Heart left ventricle (tissue), 16 donors: ENCODE measurements at places on chromosomes 12 and 14. TPM values are rescaled to one million over a fixed set of nuclear protein-coding genes. Genes with fewer than 3 reads are reported as not detected.

Gene SIX4
- 1.8 TPM for total RNA-seq

Gene PGF
- total RNA-seq: 8.1 TPM

GRCh38 chr14:91722386-91722785, 9.5 kb downstream of the CATSPERB start:
- no peak for DNase-seq

DNA sequence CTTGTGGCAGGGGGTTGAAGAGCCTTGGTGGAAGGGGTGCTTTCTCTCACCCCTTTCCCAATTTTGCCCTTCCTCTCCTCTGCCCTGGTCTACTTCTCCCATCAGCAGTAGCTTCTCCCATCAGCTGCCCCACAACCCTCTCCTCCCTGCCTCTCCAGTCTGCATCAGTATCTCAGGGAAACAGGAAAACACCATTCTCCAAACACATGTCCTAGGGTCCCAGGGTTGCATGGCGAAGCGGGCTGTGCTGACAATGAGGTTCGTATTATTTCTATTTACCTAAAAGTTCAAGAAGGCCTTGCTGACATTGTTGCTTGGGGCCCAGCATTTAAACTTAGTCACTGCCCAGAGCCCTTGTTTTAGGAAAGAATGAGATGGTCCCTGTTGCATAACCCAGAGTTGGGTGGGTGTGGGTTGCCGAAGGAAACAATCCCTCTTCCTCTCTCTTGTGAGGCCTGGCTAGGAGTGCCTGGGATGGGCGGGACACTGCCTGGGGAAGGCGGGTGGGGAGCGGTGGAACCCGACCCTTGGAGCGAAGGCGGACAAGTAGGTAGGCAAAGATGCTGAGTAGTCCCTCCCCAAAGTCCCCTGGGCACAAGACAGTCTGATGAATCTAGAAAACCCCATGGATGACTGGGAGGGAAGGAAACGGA, 1.3 kb upstream of the IGFBP6 start:
- peak; percentile 81 for DNase-seq

DNA sequence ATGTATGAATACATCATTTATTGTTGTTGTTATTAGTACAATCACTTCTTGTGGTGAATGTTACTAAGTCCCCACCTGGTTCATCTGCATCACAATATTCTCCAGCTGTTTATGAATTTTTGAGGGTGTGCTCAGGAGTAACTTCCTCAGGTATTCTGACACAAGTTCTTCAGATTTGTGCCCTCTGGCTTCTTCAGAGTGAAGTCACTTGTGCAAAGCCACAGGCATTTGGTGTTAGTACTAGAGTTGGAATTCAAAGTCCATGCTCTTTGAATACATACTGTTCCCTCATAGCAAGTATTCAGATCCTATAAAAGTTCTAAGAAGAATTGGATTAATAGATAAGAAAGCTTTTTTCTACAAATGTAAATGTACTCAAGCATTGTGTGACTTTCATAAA, 150.3 kb upstream of the AVPR1A start:
- no peak for DNase-seq

Gene TAS2R31
- total RNA-seq: not detected

DNA sequence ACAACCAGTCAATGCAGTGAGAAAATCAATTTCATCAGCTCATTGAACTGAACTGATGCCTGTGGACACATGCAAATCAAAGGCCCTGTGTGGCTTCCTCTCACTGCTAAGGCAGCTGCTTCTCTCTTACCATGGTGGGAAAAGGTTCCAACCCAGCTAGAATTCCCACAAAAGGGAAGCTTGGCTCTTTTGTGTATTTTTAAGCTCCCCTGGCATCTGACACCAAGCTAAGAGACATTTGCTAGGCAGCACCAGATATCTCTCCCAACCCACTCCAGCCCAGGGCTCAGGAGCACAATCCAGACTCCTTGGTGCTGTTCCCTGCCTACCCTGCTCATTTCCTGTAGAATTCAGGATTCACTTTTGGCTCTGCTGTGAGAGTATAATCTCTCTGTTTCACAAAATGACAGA, 129.6 kb downstream of the GXYLT1 start:
- no peak for DNase-seq

- DNase-seq: no peak
These were observed 50.1 kb upstream of the RERGL start for GRCh38 chr12:18139989-18140596.

DNA sequence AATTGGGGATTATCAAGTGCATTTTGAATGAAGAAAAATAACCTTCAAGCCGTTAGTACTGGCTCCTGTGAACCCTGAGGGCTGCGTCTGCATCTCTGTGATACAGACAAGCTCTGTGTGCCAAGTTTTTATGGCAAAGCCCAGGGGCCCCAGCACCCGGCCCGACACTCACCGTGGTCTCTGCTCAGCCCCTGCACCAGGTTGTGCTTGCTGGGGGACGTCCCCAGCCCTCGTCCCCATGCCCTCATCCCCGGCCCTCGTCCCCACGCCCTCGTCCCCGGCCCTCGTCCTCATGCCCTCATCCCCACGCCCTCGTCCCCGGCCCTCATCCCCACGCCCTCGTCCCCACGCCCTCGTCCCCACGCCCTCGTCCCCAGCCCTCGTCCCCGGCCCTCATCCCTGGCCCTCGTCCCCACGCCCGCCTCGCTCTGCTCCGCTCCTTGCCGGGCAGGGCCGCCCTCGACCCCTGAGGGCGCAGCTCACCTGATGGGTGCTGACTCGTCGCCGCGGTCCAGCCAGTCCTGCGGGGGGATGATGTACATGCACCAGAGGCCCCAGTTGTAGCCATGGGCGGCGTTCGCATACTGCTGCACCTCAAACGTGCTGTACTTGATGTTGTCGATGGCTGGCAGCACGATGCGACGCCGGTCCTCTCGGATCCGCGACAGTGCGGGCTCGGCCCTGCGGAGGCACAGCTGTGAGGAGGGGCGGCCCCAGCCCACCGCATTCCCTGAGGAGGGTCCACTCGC, 72.0 kb downstream of the GALNT9 start:
- no peak for DNase-seq

DNA sequence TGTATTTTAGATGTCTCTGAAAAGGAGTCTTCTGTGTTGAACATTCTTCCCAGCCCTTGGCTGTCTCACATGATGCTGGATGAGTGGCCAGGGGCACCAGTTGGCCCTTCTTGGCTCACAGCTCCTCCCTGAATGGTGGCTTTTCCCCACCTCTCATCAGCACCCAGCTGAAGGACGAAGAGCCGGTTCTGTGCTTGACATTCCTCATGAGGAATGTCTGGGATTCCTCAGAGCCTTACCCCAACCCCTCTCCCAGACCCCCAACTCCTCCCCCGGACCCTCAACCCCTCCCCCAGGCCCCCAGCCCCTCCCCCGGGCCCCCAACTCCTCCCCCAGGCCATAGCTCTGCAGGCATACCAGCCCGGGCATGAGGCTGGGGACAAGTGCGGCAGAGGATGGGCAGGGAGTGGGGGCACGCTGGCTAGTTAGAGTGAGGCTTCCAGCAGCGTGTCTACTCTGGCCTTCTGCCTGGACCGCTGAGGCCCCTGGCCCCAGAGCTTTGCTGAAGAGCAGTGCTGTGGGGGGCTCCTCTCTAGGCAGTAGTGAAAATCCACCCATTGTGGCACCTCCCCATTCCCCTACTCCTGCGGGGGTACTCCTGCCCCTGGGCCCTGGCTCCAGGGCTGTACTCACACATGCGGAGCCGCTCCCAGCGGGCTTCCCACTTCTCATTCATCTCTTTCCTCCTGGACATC, 64.3 kb downstream of the PLEKHG3 start:
- no peak for DNase-seq

DNA sequence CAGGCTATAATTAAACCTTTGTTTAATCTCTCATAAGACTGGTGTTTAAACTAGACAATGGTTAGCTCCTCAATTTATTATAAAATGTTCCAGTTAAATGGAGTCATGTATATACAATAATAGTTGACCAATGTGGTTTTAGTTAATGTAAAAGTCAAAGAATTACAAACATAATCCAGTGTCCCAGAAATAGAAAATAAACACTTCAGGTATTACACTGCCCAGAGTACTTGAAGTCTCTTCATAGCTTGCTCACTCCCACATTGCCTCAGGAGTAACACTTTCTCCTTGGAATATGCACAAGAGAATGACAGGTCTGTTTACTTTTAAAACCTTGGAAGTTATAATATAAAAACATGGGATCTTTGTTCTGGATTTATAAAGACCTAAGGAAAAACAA, 60.5 kb downstream of the SLC38A1 start:
- DNase-seq: no peak

Gene TMEM121
- 2.0 TPM for total RNA-seq

- no peak for DNase-seq
These were observed 17.5 kb downstream of the PNMA1 start for GRCh38 chr14:73696466-73697400.

Gene AHSA1
- total RNA-seq: 152 TPM

Gene SLCO1C1
- 0.82 TPM for total RNA-seq

Gene NKX2-8
- not detected for total RNA-seq

- DNase-seq: no peak
These were observed 43.8 kb downstream of the CCNK start for GRCh38 chr14:99524804-99525698.

GRCh38 chr12:22014041-22014782, 31.8 kb upstream of the CMAS start:
- DNase-seq: no peak

- DNase-seq: no peak
These were observed 1.7 kb upstream of the GPR68 start for GRCh38 chr14:91246051-91246852.

Gene SSTR1
- total RNA-seq: 0.35 TPM

DNA sequence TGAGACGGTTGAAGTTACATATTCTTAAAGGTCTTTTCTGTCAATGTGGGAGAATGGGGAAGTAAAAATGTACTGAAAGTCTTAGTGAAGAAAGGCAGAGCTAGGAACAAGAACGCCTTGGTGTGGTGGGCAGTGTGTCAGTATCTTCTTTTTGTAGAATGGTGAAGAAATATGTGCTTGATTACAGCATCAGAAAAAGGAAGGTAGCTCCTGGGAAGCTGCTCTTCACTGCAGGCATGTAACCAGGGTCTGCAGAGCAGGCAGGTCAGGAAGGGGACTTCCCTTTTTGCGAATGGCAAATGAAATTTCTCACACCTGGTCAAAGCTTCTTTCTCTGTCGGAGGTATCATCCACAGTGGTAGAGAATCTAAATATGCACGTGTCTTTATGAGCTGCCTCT, 226.2 kb downstream of the ADAMTS20 start:
- no peak for DNase-seq

- no peak for DNase-seq
These were observed 467.8 kb downstream of the LRIG3 start for GRCh38 chr12:58452546-58452945.

DNA sequence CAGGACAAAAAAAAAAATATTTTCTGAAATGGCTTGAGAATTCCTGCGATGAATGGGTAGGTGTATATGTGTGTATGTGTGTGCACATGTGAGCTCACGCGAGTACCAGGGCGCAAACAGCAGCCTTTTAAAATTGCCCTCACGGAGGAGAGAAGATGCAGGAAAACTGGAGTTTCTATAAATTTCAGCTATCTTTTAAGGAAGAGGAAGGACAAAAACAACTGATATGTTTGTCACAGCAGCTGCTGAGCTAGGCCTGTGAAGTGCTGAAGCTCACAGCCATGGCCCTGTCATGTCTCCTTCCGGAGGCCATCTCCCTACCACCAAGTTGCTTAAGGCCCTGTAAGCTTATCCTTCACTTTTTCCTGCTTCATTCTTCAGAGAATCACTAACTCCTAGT, 40.8 kb downstream of the DUSP16 start:
- no peak for DNase-seq

- no peak for DNase-seq
These were observed 188.2 kb upstream of the RMST start for GRCh38 chr12:97274386-97274785.

GRCh38 chr14:99589651-99590530, 14.1 kb downstream of the CCDC85C start:
- DNase-seq: no peak

DNA sequence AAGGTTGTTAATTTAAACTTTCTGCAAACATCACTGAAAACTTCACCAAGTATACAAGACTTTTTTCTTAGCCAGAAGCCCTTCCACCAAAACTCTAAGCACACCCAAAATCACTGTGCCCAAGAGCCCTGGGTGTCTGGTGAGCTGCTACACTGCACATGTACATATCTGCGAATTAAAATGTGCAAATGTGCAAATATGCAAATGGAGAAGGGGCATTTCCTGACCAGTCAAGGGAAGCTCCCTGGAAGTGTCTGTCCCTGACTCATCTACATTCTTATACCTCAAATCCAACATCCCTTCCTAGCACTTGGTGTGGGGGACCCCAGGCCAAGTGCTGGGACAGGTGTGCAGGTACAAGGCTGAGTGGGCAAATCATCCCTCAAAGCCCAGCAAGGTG, 123.7 kb downstream of the PCNX1 start:
- no peak for DNase-seq

DNA sequence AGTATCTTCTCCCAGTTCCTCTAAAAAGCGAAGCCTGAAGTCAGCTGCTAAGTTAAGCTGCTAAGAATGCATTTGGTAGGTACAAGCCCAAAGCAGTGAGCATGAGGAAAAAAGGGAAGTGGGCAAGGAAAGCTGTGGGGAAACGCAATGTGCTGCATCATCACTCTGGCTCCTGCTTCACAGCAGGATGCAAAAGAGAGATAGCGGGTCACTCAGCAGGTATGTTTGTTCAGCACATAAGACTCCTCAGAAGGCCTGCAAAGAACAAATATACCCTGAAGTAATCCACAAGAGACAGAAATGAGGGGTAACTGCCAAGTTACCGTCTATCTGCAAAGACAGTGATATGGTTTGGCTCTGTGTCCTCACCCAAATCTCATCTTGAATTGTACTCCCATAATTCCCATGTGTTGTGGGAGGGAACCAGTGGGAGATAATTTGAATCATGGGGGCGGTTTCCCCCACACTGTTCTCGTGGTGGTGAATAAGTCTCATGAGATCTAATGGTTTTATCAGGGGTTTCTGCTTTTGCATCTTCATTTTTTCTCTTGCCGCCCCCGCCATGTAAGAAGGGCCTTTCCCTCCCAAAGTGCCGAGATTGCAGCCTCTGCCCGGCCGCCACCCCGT, 127.4 kb upstream of the EGLN3 start:
- no peak for DNase-seq

DNA sequence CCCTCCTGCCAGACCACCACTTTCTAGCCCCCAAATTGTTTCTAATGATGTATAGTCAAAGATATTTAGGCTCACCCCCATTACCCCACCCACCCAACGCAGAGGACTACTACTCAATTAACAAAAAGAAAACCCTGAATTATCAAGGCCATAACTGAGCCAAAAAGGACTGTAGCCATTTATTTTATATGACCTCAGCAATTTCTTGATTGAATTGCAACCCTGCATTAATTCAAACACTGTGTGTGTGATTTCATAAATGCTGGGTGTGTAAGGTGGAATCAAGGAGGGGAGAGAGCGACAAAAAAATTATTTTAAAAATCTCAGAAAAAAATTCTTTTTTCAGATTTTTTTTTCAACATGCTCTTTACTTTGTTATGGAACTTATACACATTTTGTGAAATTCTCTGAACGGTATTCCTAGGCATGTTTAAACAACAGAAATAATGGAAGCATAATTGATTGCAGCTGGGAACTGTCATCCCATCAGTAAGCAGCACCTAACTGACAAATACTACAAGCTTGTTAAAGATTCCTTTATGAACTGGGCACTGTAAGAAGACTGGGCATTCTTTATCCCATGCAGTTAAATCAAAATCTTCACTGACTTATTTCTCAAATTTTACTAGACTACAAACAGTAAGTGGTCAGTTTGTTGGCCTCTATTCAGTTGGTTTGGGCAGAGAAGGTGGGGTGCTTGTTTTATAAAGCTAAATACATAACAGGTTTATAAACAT, 179.1 kb downstream of the SOX5 start:
- no peak for DNase-seq
